ENCODE measurements at places on chromosomes 1 and 21.

DNA sequence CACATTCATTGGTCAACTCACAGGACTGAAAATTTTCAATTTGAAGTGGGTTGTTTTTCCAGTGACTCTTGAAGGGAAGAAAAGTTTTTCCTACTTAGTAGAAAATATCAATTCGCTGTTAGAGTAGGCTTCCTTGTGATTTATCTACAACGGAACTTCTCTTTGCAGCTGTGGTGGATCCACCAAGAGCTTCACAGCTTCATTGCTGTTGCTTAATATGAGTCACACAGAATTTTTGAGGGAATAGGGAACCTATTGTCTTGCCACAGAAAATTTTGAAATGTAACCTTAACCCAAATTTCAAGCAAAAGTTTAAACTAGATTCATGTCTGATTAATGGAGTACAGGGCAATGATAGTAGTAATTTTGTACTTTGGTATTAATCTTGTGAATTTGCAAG, 58.4 kb upstream of the IFI44L start:
- DNase-seq: no peak

GRCh38 chr1:51842261-51842660, 36.3 kb downstream of the NRDC start:
- no peak for DNase-seq

DNA sequence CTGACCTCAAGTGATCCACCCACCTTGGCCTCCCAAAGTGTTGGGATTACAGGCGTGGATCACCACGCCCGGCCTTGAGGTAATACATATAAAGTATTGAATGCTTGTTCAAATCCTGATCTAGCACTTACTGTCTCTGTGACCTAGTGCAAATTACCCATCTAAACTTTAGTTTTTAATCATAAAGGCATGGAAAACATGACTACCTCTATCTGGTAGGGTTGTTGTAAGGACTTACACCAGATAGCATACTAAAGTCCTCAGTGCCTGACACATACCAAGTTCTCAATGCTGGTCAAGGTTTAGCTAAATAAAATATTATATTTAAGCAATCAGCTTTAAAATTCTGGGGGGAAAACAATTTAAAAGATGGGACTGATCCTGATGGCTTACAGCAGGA, 38.3 kb downstream of the RAB3GAP2 start:
- DNase-seq: no peak

DNA sequence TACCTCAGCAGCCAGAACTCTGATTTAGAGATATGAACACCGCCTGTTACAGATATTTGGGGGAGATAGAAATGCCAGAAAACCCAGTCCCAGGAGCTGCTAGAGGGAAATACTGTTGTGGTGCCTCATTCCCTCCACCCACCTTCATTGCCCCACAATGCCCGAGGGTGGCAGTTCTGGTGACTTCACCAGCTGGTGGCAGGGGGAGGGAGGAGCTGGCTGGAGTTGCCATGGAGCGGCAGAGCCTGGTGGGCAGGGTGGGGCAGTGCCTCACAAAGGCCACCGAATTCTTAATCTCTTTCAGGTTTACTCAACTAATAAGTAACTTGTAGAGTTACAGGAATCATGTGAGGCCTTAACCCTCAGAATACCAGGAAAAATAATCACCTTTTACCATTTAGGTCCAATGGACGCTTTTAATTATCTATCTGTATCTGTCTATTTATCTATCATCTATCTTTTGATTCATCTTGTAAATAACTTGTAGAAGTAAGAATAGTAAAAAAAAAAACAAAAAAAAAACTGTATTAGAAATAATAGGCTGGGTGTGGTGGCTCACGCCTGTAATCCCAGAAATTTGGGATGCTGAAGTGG, 11.7 kb upstream of the S100A11 start:
- peak; percentile 84 for DNase-seq

- DNase-seq: no peak
These were observed 192.1 kb upstream of the DAB1 start for GRCh38 chr1:57615956-57616355.

- no peak for DNase-seq
These were observed 198.7 kb downstream of the SETD4 start for GRCh38 chr21:35861661-35862060.

DNA sequence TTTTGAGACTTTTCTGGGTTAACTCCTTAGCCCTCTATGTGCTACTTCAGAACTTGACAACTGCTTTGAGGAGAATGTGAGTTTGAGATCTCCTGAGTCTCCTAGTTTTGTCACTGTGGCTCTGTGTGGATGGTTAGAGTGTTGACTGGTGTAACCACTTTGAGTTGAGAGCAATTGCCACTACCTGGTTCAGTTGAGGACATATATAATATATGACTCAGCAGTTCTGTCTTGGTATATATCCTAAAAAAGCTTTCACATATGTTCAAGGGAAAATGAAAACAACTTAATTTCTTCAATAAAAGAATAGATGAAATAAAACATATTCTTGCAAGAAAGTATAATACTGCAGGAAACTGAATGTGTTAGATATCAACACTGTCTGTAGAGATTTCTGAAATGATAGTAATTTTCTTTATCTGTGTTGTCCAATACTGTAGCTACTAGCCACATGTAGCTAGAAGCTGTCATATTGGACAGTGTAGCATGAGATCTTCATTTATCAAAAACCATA, 96.7 kb upstream of the QSOX1 start:
- no peak for DNase-seq

DNA sequence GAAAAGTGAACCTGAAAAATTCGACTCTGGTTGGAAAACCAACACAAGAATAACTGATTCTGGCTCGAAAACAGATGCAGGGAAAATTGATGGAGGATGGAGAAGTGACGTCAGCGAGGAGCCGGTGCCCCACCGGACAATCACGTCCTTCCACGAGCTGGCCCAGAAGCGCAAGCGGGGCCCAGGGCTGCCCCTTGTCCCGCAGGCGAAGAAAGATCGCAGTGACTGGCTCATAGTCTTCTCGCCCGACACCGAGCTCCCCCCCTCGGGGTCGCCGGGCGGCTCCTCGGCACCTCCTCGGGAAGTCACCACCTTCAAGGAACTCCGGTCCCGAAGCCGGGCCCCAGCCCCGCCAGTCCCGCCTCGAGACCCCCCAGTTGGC, 1.9 kb downstream of the RUSC1 start:
- no peak for DNase-seq

DNA sequence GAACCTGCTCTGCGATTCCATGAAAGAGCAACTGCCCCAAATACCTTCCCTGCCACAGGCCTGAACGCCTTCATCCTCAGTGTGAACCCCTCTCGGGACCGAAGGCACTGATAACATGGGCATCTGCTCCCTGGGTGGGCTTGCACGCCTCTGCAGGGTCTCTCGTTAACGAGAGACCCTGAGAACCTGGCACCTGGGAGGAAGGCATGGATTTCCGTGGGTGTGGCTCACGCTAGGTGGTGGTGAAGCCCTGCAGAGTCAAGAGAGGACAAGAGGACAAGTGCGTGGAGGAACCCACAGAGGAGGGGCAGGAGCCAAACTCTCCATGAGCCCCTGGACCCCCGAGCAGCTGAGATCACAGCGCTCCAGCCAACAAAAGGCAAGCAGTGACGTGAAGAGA, 26.8 kb upstream of the COL6A2 start:
- no peak for DNase-seq

DNA sequence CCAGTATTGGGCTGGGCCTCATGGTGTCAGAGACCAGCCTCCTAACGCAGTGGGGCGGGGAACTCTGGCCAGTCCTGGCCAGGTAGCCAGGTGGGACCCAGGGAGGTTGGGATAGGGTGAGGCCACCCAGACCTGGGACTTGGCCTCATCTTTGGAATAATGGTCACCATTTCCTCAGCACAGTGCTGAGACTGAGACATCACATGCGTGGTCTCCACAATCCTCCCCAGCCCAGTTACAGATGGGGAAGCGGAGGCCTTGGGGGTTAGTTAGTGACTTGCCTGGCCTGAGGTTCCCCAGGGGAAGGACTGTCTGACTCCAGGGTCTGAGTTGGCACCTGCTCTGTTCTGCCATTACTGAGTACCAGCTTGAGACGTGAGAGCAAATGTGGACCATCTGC, 77.9 kb upstream of the CASZ1 start:
- DNase-seq: no peak

DNA sequence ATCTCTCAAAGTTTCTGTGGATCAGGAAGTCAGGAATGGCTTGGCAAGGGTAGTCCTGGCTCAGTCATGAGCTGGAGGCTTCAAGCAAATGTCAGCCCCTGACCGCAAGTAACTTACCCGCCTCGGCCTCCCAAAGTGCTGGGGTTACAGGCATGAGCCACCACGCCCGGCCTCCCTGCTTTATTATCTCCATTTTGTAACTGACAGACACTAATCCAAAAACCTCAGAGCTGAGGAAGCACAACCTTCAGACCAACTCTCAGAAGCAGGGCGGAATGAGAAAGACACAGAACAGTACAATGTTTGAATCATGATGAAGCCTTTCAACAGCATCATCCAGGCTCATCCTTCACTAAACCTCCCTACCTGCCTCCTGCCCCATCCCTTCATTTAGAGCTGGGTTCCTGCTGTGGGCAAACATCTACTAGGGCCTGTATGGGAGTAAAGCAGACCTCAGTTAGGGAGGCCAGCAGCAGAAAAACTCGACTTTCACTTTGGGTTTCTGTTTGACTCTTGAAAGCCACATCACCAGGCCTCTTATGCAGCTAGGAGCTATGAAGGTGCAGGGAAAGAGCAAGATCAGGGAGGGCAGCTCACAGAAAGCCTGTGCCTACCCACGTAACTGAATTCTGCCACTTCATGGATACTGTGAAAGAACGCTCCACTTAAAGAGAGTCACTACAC, 84.4 kb upstream of the RAB4A start:
- DNase-seq: peak; percentile 10

DNA sequence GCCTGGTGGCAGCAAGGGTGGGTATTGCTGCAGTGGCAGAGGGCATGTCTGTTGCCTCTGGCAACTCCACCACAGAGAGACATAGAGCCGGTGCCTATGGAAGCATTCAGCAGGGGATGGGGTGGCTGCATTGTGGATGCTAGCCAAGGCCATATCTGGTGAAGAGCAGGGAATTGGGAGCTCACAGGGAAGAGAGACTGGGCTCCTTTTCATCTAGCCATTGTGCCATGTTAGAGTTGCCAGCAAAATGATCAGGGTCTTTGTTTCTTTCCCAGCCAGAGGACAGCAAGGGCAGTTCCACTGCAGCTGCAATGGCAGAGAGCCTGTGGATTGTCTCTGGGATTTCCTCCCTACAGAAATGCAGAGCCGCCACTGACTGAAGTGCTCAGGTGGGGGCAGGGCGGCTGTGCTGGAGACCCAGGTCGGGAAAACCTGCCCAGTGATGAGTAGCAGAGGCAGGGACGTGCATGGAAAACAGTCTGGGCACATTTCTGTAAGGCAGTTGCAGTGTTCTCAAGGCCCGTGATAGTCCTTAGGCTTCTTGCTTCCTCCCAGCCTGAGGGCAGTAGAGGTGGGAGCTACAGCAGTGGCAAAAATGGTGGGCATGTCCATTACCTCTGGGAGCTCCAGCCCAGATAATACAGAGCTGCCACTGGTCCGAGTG, 40.2 kb upstream of the CYP4X1 start:
- no peak for DNase-seq

DNA sequence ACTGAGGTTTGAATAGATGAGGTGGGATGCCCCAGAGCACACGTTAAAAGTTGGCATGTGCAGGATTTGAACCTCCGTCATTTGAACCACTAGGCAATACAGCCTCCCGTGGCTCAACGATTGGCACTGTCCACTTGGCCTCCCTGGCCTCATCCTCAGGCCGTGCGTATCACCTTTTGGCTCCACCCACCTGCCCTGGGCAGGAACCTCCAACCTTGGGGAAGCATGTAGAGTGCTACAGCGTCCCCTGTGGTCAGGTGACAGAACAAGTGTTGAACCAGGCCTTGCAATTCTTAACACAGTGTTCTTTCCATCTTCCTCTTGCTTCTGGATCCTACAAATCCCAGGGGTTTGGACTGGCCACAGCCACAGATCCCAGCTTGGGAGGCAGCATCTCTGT, 112.6 kb downstream of the PAX7 start:
- DNase-seq: no peak

Measured in CD4-positive, alpha-beta T cell treated with Interleukin-15 for 4 hours (primary cell).